AG08395 (cell line): ENCODE measurements at places on chromosomes 3 and 15.

GRCh38 chr3:79263423-79263822, 504.4 kb downstream of the ROBO1 start:
- DNase-seq: no peak

DNA sequence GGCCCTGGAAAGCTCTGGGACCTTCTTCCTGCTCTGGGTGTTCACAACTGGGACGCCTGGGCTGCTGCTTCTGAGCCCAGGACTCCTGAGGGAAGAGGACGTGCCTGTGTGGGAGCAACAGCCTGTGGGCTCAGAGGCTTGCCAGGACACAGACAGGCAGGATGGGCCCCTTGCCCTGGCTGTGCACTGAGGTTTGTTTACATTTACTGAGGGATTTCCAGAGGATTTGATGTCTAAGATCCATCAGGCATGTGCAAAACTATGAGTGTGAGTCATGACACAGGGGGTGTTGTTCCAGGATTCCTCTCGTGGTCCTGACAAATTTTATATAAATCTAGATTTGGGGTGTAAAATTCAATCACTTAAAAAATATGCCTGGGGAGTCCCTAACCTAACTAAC, 10.6 kb downstream of the CCR9 start:
- DNase-seq: no peak

DNA sequence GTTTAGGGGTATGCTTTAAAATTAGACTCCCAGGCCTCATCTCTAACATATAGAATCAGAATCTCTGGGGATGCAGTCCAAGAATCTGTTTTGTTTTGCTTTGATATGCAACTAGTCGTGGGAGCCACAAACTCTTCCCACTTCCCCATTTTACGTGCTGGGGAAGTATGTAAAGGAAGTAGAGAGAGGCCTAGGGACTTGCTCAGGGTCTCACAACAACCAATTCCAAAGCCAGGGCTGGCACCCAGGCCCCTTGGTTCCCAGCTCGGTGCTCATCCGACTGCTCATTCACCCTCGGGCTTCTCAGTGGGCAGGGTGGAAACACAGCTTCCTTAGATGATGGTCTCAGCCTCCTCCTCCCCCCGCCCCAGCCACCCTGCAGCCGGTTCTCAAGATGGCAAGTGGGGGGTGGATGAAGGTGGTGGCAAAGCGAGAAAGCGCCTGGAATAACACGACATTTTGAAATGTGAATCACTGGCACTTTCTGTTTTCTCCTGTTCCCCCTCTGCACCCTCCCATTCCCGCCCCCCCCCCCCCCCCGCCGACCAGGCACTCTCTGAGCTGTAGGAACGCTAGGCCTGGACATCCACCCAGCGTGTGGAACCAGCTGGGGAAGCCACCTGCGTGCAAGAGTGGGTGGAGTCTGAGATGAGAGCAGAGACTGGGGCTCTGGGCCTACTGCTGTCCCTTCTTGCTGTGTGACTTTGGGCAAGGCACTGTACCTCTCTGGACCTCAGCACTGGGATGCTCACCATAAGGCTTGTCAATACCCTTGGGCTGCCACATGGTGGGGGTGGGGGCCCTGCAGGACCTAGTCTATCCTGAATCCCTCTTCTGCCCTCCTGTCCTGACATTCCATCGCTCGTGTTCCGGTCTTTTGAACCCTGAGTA, 214.5 kb downstream of the RPLP1 start:
- DNase-seq: no peak

DNA sequence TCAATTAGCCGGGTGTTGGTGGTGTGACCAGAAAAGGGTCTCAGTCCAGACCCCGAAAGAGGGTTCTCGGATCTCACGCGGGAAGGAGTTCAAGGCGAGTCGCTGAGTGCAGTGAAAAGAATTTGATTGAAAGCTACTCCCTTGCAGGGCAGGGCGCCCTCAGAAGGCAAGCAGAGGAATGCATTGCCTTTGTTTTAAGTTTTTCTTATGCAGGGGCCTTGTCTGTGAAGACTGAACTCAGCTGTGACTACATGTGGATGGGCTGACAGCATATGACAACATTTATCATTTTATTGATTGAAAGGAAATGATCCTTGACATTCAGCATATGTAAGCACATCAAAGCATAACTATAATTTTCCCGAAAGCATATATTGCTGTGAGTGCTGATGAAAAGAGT, 11.8 kb downstream of the CPN2 start:
- no peak for DNase-seq

- DNase-seq: no peak
Observed at GRCh38 chr3:64568895-64569517, 118.8 kb downstream of the ADAMTS9 start.

- DNase-seq: no peak
Observed at GRCh38 chr15:40941068-40941527, 12.0 kb downstream of the DLL4 start.

- DNase-seq: no peak
Observed at GRCh38 chr15:86073281-86073680, 6.4 kb upstream of the AGBL1 start.

DNA sequence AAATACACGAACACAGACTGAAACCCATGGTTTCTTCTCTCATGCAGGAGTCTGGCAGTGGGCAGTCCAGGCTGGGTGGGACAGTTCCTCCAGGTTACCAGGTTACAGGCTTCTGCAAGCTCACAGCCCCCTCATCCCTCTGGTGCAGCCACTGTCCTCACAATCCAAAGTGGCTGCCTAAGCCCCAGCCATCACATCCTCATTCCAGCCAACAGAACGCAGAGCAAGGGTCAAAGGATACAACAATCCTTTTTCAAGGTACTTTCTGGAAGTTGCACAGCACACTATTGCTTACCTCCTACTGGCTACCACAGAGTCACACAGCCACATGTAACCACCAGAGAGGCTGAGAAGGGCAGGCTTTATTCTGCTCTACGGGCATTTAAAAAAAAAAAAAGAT, 154.6 kb downstream of the NUP210 start:
- DNase-seq: no peak

DNA sequence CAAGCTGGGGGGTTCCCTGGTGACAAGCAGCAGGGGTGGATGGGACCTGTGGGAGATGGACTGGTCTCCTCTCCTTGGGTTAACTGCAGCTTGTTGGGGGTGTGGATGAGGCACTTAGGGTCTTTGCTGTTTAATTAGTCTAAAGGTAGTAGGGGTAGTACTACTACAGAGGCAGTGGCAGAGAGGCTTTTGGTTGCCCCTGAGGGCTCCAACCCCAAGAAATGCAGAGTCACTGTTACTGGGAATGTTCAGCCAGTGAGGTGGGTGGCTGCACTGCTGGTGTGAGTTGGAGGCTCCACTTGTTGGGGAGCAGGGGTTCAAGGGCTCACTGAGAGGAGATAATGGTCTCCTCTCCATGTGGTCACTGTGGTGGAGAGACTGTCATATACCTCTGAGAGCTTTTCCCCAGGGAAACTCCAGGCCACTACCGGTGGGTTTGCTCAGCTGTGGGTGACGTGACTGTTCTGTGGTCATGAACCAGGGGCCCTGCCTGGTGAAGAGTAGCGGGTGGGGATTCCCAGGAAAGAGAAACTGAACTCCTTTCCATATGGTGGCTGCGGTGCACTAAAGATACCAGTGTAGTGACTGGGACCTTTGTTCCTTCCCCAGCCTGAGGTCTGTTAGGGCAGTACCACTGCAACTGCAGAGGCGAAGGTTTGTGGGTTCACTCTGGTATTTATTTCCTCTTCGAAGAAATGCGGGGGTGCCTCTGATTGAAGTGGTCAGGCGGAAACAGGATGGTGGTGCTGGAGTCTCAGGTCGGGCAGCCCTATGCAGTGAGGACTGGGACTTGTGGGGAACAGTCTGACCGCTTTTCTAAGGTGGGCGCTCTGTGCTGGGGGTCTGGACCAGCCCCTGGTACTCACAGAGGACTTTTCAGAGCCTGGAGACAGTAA, 68.9 kb upstream of the TNFSF10 start:
- no peak for DNase-seq

DNA sequence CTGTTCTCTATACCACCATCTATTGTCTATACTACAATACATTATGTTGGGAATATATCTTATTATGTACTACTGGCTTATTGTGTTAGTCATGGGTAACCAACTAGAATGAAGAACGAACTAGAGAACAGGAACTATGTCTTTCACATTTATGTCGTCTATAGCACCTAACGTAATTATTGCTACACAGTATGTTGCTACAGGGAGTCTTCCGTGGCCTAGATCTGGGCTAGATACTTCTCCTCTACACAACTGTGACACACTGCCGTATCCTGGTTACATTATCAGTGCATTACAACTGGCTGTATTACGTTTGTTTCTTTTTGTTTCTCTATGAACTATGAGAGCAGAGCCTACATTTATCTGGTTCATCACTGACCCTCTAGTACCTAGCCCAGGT, 34.0 kb downstream of the SCG5 start:
- DNase-seq: no peak

- no peak for DNase-seq
Observed at GRCh38 chr3:53571264-53571663, 76.9 kb downstream of the CACNA1D start.

GRCh38 chr3:180018543-180018942, 18.2 kb downstream of the PEX5L start:
- no peak for DNase-seq

DNA sequence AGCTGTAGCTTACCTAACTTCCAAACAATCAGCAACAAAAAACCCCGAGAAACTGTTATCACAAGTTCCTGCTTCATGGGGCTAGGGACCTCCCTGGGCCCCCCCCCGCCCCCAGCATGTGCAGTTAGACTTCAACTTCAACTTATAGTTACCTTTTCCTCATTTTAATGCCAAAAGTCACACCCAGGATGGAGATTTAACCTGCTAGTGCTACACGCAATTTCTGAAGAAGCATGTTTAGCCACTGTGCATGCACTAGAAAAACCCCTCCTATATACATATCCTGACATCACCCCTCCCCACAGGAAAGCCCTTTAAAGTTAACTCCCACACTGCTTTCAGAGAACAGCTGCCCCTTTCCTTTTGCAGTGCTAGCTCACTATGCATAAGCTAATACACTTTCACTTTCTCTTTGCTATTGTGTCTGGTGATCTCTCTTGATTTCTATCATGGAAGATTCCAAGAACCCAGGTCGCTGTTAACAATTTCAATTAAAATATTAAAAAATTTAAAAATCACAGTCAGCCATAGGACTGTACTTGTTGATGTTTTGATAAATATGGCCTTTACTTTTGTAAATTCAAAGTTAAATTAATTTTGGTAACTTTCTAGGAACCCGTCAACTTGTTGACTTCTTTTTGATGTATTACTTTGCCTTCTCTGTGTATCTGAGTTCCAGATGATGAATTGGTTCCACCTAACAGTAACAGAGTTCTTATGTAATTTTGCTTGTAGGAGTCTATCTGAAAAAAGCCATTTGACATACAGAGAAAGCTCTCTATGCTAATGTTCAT, 75.2 kb upstream of the ACAD9 start:
- peak; percentile 40 for DNase-seq

GRCh38 chr15:45980366-45980765, 345.5 kb downstream of the SQOR start:
- DNase-seq: no peak

DNA sequence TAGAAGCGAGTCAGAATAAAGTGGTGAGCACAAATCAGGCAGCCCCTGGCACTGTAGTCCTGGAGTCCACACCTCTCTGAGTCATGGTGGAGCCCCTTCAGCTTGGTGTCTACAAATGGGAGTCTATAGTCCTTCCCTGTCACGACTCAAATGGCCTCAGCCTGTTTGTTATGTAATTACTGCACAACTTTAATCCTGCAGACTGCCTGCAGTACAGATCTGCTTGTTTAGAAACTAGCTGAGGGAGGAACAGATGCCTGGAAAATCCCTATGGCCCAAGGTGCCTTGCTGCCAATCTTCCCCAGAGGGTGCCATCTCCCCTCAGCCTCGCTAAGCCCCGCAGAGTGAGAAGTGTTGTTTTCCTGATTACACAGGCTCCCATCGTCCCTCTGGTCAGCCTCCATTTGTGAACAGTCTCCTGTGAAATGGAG, 3.9 kb upstream of the CXCR6 start:
- no peak for DNase-seq

GRCh38 chr3:161409858-161410257, 38.5 kb upstream of the SPTSSB start:
- no peak for DNase-seq
